ENCODE measurements at places on chromosomes 11 and 22.

DNA sequence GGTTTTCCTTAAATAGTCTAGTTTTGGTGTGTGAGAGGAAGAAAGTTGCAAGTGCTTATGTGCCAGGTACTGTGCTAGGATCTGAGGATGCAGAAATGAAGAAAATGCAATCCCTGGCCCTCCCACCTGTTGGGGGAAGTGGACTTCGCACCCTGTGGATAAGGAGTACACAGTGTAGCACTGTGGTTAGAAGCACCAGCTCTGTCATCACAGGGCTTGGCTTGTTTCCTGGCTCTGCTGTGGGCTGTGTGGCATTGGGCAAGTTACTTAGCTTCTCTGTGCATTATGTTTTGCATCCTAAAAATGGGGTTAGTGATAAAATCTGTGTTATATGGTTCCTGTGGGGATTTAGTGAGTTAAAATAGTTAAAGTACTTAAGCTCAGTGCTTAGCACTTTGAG lies 68.2 kb downstream of the ENDOD1 start:
- DNase-seq, result no peak

- no peak for DNase-seq
Observed at GRCh38 chr22:36373258-36373579, 14.5 kb downstream of the MYH9 start.

- no peak for DNase-seq
Observed at GRCh38 chr11:15097411-15097810, 17.3 kb upstream of the INSC start.

DNA sequence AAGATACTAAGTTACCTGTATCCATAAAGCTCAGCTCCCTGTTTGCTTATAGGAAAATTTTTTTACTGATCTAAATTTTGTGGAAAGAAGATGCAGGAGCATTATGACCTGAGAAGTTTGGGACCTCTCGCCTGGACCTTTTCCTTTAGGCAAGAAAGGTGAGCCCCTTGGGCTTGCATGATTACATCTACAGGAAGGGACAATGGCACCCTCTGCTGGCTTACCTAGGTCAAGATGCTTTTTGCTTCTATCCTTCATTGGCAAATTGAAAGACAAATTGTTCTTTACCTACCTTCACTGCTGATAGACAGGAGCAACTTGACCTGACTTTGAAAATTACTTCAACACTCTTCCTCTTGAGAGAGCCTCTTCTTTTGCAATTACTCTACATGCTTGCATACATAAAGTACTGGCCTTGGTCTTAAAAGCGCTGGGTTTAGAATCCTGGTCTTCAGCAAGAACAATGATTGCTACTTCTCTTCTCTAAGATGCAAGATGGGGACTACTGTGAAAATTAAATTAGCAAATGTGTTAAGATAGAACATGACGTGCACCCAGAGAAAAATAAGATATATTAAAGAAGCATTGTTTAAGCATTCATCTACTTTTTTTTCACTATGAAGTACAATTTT lies 147.2 kb downstream of the TRPC6 start:
- no peak for DNase-seq

- DNase-seq, result no peak
Observed at GRCh38 chr11:120288021-120288420, 37.1 kb upstream of the TLCD5 start.

GRCh38 chr11:12922418-12922817 lies 86.7 kb upstream of the RASSF10 start:
- peak; percentile 60 for DNase-seq

GRCh38 chr11:112172362-112172994 lies 2.8 kb upstream of the BCO2 start:
- DNase-seq, result peak; percentile 64

- no peak for DNase-seq
Observed at GRCh38 chr22:26563022-26563421, 26.9 kb downstream of the TPST2 start.

DNA sequence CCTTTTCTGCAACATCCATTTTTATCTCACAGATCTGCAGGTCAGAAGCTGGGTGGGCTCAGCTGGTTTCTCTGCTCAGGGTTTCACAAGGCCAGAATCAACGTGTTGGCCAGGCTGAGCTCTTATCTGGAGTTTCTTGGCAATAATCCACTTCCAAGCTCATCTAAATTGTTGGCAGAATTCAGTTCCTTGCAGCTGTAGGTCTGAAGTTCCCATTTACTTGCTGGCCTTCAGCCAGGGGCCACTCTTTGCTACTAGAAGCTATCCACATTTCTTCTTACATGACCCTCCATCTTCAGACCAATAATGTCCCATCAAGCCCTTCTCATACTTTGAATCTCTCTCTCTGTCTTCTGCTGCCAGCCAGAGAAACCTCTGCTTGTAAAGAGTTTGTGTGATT lies 103.5 kb downstream of the WNT11 start:
- DNase-seq, result peak; percentile 28

- no peak for DNase-seq
Observed at GRCh38 chr11:7501894-7502293, 11.9 kb upstream of the PPFIBP2 start.

GRCh38 chr11:10243896-10244575 lies 50.0 kb downstream of the SBF2 start:
- DNase-seq, result no peak

DNA sequence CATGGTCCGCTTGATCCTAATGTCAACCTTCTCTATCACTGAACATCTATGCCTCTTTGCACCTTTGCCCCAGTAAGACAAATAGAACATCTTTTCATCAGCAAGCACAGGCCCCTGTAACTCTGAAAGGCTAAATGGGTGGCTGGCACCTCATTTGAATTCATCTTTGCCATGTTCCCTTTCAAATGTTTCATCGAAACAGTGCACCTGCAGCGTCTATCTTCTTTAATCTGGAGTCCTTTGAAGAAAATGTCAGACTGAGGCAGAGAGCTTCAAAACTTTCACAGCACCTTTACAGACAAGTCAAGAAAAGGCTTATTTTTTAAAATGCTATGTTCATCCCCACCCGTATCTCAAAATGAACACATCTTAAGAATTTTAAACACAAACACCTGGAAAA lies 3.4 kb downstream of the MPPED2 start:
- no peak for DNase-seq

DNA sequence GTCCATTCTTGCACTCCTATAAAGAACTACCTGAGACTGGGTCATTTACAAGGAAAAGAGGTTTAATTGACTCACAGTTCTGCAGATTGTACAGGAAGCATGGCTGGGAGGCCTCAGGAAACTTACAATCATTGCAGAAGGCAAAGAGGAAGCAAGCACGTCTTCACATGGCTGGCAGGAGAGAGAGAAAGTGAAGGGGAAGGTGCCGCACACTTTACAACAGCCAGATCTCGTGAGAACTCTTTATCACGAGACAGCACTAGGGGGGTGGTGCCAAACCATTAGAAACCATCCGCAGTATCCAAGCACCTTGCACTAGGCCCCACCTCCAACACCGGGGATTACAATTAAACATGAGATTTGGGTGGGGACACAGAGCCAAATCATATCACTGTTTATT lies 19.4 kb upstream of the POLA2 start:
- DNase-seq, result no peak

DNA sequence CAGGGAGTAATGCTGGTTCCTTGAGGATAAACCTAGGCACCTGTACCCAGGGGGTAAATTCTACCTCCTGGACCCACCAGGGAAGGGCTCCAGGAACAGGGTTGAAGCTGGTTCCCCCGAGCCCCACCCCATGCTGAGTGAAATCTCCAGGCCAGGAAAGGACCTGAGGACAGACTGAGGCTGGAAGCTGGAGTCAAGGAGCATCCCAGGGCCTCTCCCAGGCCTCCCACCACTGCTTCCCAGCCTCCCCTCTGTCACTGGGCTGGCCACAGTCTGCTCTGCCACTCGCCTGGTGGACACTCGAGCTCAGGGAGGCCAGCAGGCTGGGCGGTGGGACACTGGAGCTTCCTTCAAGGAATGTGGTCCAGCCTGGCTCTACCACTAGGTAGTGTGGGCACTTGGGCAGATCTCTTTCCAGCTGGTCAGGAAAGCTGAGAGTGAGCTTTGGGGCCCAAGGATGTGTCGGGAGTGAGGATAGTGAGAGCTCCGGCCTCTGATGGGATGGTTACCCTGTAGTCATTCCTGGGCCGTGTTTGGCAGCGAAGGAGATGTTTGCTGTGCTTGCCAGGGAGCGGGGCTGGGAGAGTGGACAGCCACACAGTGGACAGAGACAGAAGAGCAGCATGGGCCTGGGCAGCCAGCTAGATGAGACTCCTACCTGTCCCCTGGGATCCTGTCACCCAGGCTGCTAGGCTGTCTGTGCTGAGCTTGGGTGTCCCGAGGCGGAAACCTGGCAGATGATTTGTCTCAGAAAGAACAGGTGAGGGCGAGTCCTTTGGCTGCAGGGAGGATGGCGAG lies 3.4 kb downstream of the OVOL1 start:
- no peak for DNase-seq

- peak; percentile 98 for DNase-seq
Observed at GRCh38 chr11:118908901-118909618, 16.7 kb downstream of the BCL9L start.

GRCh38 chr11:17010851-17011420 lies 3.3 kb downstream of the PLEKHA7 start:
- no peak for DNase-seq

DNA sequence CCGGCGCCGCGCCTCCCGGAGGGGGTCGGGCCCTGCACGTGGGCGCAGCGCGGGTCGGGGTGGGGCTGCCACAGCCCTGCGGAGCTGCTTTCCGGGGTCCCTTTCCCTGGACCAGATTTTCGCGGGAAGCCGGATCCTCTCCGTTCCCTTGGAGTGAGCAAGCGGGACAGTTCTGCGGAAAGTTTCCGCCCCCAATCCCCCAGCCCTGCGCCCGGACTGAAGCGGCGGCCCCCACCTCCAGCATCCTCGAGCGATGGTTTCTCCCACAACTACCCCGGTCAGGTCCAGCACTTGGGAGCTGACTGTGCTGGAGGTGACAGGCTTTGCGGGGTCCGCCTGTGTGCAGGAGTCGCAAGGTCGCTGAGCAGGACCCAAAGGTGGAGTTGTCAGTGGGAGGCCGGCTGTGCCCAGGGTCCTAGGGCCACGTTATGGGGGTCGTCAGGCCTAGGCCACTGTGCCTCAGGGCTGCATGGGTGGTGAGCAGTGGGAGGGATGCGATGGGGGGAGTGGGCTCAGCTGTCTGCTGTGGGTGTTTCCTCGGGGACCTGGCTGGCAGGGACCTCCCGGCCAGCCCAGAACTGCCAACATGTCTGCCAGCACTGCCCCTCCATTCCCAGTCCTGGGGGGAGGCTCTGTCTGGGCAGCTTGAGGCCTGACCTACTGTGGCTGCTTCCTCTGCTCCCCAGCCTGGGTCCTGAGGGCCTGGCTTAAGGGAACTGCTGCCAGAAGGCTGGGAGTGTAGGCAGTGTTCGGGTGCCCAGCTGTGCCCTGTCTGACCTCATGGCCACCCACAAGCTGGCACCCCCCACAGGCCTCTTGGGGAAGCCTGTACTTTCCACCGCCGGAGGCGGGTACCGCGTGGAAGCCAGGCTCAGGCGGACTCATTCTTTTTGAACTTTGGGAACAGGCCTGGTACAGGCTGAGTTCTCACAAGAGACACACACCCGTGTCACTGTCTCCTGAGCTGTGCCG lies 726 bp downstream of the ST3GAL4 start:
- DNase-seq, result peak; percentile 27

GRCh38 chr22:39117585-39118191 lies 20.6 kb downstream of the APOBEC3H start:
- peak; percentile 35 for DNase-seq

DNA sequence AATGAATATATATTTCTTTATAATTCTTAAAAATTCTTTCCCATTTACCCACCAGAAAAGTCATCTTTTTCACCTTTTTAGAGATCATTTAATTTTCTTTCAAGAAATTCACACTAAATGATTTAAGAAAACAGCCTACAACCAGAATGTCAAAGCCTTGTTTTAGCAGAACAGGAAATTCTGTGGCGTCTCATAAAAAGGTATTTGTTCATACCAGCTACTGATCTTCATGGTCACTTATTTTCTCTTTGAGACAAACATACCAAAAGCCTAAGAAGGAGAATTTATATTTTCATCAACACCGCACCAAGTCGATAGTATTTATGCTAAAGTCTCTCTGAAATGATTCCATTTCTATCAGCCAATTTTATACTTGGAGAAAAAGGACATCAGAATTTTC lies 105.3 kb downstream of the ETS1 start:
- no peak for DNase-seq

DNA sequence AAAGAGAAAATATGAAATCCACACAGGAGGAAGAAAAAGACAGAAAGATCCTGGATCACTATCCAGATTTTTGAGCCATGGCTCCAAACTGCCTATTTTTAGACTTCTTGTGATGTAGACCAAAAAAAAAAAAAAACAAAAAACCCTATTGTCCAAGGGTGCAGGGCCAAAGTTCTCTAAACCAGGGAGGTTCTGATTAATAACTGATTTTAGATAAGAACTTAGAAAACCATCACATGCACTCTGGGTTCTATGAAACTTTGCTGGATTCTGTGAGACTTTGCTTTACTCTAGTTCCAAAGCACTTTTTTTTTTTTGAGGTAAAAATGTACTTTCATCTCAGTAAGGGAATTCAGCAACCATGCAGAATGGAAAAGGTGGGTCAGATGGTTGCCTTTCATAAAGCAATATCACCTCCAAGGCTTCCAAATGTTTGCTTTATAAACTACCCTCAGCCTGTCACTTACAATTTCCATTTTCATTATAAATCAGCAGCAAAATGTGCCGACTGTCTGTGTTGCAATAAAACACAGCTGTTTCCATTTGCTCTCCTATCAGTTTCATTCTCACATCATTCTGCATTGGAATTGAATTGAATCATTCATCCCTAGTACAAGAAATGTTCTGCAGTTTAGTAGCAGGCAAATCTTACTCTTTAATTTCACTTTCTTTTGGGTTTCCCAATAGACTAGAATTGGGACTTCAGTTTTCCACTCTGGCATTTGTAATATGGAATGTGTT lies 1584.3 kb upstream of the RAG2 start:
- DNase-seq, result peak; percentile 14

DNA sequence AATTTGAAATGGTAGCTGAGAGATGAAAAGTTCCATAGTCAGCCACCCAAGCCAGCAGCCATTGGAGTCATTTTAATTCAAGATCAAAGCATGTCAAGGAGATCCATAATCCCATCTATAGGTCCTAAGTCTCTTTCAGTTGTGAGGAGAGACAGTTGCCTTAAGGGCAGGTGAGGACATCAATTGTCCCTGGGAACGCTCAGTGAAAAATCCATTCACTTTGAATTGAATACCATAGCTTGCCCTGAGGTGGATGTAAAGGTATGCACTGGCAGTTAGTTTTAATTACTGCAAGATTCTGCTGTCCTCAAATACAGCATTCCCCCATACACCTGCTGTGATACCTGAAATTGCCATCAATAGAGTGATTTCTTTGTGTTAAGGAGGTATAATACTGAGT lies 25.3 kb upstream of the TBCEL start:
- DNase-seq, result no peak

- DNase-seq, result no peak
Observed at GRCh38 chr11:2138431-2139122, 612 bp downstream of the IGF2 start.

DNA sequence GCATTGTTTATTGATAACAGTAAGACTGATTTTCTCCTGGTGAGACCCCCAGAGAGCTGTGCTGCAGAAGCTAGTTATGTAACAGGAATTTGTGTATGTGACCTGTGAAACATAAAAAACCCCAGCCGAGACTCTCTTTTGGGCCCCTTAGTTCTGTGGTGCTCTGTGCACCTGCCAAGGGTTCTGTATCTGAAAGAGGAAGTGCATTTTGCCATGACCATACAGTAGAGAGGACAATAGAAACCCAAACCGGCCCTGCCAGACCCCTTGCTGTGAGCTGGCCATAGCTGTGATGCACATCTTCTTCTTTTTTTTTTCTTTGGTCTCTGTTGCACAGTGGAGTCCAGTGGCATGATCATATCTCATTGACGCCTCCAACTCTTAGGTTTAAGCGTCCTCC lies 31.4 kb upstream of the APOL5 start:
- DNase-seq, result no peak
